NCI-H82 (cell line): ENCODE measurements at places on chromosomes 6 and 20.

GRCh38 chr6:7311917-7312615 is 933 bp downstream of the SSR1 start:
- peak; percentile 53 for DNase-seq

DNA sequence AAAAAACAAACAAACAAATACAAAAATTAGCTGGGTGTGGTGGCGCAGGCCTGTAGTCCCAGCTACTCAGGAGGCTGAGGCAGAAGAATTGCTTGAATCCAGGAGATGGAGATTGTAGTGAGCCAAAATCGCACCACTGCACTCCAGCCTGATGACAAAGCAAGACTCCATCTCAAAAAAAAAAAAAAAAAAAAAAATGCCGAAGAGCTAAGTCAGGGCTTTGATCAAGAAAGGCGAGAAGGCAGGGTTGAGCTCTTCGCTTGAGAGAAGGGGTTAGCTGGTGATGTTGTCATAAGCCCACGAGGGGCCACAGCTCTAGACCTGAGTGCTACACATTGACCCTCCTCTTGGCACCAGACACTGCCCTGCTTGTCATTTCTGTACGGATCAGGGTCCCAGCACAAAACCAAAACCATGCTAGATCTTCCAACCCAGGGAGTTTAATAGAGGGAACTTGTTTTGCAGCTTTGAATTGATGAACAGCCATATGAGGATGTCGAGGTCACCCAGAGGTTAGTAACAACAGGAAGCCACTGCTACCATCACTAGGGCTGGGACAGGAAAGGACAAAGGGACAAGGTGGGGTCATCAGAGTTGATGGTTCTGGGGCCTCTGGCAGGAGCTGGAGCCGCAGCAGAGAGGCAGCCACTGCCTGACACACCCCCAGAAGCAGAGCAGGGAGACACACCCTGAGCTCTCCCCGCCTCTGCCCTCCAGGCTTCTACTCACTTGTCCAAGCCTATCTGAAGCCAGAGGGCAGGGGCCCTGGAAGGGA is 122.7 kb downstream of the SNX5 start:
- no peak for DNase-seq

DNA sequence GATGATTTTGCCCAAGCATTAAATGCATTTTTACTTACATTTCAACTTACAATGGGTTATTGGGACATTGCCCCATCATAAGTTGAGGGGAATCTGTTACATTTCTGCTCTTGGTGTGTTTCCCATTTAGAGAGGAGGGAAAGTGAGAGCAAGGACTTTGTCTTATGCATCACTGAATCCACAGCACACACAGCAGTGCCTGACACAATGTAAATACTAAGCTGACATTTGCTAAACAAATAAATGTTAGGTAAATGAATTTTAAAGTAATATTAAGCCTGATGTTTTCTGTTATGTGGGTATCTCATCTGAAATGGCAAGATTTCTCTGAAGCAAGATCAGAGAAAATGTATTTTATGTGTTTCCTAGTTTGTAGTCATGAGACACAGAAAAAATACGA is 143.6 kb upstream of the STXBP5 start:
- DNase-seq: no peak

- peak; percentile 18 for DNase-seq
Observed at GRCh38 chr6:76774781-76775384, 688.4 kb downstream of the HTR1B start.

- peak; percentile 84 for DNase-seq
Observed at GRCh38 chr6:97411610-97412009, 128.6 kb upstream of the MMS22L start.

DNA sequence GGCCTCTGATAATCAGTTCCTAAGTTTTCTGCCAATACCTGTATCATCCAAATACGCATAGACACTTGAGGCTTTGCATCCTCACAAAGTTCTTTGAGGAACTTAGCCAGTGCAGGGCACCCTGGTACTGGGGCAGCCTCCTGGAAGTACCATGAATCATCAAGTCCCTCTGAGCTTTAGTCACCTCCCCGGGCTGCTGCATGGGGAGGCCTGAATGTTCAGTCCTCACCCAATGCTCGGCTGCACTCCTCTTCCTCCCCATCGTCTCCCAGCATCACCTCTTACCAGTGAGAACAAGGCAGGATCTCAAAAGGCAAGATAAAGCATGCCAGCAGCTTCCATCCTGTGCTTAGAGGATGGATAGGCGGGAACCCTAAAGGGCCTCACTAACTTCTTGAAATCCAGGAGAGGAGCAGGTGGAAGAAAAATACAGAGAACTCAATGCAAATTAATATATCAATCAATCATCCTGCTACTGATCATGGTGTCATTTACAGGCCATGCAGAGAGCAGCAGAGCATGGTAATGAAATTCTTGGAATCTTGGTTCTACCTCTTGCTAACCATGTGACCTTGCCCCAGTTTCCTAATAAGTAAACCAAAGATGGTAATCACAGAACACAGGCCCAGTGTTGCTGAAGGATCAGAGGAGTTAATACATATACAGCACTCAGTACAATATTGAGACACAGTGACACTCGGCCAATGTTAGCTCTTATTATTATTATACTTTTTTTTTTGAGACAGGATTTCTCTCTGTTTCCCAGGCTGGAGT is 4.7 kb upstream of the CCN6 start:
- no peak for DNase-seq

DNA sequence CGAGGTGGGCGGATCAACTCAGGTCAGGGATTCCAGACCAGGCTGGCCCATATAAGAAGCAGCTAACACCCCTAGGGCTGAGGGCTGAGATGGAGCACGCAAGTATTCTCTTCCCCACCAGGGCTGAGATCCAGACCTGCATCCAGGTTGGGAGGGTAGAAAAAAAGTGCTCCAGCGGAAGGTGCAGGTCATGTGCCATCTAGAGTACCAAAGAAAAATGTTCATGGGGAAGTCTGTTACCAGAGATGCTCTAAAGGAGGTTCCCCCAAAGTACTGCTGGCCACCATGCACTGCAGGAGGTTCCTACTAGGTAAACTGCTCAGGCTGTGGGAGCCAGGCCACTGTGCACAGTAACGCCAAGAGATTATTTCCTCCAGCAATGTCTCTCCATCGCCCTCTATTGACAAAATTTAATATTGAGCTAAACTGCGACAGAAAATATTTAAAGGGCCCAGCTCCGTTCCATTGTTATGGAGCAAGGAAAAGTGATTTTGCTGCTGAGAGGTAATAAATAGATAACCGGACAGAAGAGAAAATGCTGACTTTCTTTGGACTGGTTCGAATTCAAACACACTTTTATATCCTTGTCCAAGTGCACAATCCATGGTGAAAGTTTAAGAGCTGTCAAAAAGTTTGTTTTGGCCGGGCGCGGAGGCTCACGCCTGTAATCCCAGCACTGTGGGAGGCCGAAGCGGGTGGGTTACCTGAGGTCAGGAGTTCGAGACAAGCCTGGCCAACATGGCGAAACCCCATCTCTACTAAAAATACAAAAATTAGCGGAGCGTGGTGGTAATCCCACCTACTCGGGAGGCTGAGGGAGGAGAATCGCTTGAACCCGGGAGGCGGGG is 159.9 kb downstream of the OR2B2 start:
- peak; percentile 92 for DNase-seq

DNA sequence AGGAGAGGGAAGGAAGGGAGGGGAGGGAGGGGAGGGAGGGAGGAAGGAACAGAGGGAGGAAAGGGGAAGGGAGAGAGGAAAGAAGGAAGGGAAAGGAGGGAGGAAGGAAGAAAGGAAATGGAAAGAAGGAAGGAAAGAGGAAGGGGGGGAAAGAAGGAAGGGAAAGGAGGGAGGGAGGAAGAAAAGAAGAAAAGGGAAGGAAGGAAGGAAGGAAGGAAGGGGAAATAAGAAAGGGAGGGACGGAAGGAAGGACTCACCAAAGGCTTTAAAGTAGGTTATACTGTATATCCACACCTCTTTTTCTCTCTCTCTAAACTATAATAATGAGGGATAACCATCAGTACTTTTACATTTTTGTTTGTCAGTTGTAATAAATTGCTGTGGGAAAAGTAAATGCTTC is 324.9 kb downstream of the ARHGAP18 start:
- DNase-seq: no peak

DNA sequence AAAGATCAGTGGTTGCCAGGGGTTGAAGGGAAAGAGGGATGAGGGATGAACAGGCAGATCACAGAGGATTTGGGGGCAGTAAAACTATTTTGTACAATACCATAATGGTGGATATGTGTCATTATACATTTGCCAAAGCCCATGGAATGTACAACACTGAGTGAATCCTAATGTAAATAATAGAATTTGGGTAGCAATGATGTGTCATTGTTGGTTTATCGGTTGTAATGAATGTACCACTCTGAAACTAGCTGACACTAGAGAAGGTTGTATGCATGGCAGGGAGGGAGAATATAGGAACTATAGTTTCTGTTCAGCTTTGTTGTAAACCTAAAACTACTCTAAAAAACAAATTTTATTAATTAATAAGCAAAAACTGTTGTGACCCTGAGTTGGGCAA is 17.8 kb upstream of the ASF1A start:
- DNase-seq: no peak

DNA sequence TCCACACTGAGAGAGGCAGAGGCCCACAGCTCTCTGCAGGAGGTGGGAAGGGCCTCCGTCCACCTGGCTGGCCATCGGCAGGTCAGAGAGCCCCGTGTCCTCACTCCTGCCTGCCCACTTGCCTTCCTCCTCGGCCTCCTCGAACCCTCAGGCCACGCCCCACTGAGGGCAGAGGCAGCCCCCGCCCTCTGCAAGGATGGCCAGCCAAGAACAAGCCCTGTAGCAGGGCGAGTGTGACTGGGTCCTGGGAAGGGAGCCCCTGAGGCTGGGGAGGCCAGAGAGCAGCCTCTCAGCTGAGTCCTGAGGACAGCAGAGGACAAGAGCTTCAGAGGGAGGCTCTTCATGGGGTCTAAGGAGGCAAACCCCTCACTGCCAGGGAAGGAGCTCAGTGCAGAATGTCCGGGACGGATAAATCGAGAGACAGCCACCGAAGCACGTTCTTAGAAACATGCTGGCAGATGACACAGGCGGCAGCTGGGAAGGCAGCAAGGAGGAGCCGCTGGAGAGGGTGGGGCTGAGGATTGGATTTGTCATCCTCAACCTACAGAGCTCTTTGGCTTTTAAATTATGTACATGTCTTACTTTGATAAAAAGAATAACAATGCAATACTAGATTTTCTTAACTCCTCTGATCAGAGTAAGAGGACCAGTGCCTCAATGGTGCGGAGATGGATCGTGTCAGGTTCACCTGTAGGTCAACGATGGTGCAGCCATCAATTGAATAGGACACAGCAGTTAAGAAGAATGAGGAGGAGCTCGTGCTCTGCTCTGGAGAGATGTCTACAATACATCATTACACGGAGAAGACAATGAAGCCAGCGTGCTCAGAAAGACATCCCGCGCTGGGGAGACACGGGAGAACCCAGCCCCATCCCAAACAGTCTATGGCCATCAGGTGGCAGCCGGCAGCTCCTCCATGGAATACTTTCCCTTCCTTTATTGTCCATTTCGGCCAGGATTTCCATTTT is 53.0 kb downstream of the GNAS-AS1 start:
- DNase-seq: peak; percentile 42

GRCh38 chr6:115137910-115138309 is 795.1 kb upstream of the HS3ST5 start:
- DNase-seq: no peak

GRCh38 chr6:91437315-91437729 is 850.5 kb upstream of the MAP3K7 start:
- no peak for DNase-seq

- DNase-seq: no peak
Observed at GRCh38 chr6:81384921-81385320, 367.6 kb downstream of the TENT5A start.

DNA sequence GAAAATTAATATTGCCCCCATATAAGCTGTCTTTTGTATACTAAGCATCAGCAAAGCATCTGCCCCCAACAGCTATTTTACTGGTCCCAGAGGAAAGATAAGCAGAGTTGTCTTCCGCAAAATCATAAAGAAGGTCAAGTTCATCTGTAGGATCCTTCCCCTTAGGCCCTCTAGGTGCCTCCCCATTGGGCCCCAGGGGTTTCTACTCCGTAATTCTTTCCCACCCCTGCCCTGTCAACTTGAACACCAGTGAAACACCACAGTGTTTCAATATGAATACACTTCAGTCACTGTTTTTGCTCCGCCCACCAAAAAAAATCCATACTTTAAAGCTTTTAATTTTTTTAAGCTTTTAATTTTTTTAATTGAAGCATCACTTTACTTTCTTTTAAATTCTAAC is 159.2 kb downstream of the ATXN1 start:
- DNase-seq: no peak

GRCh38 chr6:119182875-119183274 is 104.4 kb upstream of the FAM184A start:
- peak; percentile 5 for DNase-seq

DNA sequence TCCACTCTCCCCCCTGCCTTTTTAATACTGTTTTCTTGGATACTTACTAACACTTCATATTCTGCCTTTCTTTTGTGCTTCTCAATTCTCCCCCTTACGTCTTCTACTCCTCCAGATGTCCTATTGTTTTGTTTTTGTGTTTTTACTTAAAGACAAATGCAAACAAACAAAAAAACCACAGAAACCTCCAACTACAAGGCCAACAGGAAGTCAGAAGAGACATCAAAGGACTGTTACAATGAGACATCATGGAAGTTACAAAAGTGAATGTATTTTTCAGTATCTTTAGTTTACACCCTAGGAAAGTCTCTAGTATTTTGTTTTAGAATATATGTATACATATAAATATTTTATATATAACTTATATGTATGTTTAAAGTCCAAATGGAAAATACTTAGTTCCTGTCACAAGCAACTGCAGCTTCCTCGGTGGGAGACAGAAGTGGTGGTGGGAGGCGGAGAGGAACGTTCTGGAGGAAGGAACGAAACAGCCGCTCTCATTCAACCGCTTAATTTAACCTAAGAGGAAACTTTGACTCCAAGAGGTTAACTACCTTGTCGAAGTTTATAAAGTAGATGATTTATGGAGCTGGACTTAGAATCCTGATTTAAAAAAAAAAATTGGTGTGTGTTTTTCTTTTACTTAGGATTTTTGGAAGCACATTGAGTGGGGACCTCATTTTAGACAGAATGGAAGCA is 168.9 kb upstream of the PDE10A start:
- no peak for DNase-seq

- no peak for DNase-seq
Observed at GRCh38 chr20:40757087-40757486, 68.1 kb upstream of the MAFB start.

DNA sequence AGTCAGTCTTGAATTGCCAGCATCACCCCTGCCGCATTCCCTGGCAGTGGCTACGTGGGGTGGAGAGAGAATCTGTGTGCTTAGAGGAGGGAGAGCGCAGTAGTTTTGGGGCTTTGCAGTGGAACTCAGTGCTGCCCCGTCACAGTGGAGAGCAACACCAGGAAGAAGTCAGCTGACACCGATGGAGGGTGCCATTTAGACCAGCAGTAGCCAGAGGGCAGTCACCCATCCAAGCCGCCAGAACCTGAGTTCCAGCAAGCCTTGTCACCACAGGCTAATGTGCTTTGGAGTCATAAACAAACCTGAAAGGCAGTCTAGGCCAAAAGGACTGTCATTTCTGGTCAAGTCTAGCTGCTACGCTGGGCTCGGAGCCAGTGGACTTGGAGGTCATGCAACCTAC is 22.0 kb upstream of the PERP start:
- no peak for DNase-seq
